ENCODE measurements at places on chromosomes 7 and 10.

GRCh38 chr7:23472046-23472445 lies 1.8 kb upstream of the IGF2BP3 start:
- no peak for DNase-seq

GRCh38 chr7:115319541-115319940 lies 397.6 kb downstream of the MDFIC start:
- DNase-seq = no peak

GRCh38 chr7:7576344-7576743 lies 9.7 kb downstream of the MIOS start:
- DNase-seq = no peak

GRCh38 chr10:61640856-61641255 lies 21.9 kb upstream of the CABCOCO1 start:
- no peak for DNase-seq

- no peak for DNase-seq
These were observed 122.9 kb upstream of the KCTD7 start for GRCh38 chr7:66505531-66506451.

- DNase-seq = no peak
These were observed 225.4 kb downstream of the DKK1 start for GRCh38 chr10:52539463-52539862.

DNA sequence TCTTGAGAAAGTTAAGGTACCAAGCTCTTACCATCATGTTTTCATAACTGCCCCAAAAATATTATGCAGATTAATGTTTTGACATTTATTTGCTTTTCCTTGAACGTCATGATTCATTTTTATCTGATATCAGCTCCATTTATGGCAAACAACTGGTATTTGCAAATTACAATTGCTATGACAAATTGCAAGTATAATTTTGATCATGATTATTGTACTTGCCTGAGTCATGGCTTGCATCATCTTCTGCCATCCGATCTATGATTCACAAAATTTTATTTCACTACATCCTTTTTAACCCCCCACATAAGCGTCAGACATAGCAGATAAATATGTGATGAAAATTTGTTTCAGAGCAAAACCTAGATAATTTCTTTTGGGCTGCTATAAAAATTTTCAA lies 155.0 kb downstream of the STK31 start:
- DNase-seq = no peak

GRCh38 chr10:133334503-133335245 lies 2.0 kb downstream of the CALY start:
- DNase-seq = no peak
